ENCODE measurements at places on chromosomes 16 and 17. TPM values are rescaled to one million over a fixed set of nuclear protein-coding genes. Genes with fewer than 3 reads are reported as not detected.

The HBA2 gene
- total RNA-seq: not detected

The ASPA gene
- total RNA-seq: under 0.01 TPM

The NHLRC4 gene
- total RNA-seq: 3.2 TPM

The ACE gene
- total RNA-seq: 1.3 TPM

The RNF166 gene
- total RNA-seq: 13.0 TPM

The HSD11B2 gene
- total RNA-seq: not detected

The KRT33B gene
- 0.32 TPM for total RNA-seq

The ANKRD13B gene
- 8.6 TPM for total RNA-seq

The NDRG4 gene
- total RNA-seq: 8.6 TPM

The KRT23 gene
- under 0.01 TPM for total RNA-seq

The CA10 gene
- total RNA-seq: not detected

The C17orf113 gene
- total RNA-seq: 0.32 TPM

The KRT40 gene
- total RNA-seq: not detected

The DNASE1 gene
- total RNA-seq: 10.3 TPM

The DPEP2 gene
- not detected for total RNA-seq

The RND2 gene
- 1.3 TPM for total RNA-seq

The SNAI3 gene
- total RNA-seq: not detected

The NLK gene
- total RNA-seq: 33.7 TPM

The GPRC5B gene
- total RNA-seq: 12.6 TPM

The RBFOX1 gene
- total RNA-seq: not detected

The PMFBP1 gene
- under 0.01 TPM for total RNA-seq

The CKLF gene
- 58.3 TPM for total RNA-seq

The GRAPL gene
- total RNA-seq: 0.43 TPM

The CCL5 gene
- not detected for total RNA-seq

The FBXW10 gene
- 0.32 TPM for total RNA-seq

The KRT12 gene
- total RNA-seq: not detected

The ADCY9 gene
- total RNA-seq: 38.0 TPM

All from fibroblast of villous mesenchyme (primary cell).